ENCODE measurements at places on chromosomes 1 and 21. TPM values are rescaled to one million over a fixed set of nuclear protein-coding genes. Genes with fewer than 3 reads are reported as not detected.

- H3K4me3 ChIP-seq: no peak overlapping the region
- H3K27me3 ChIP-seq: no peaks in the 10 kb centered on the region
- H3K27ac ChIP-seq: no peak overlapping the region
- peaks cover 23% of the 10 kb centered on the region for H3K4me1 ChIP-seq
Measured at GRCh38 chr1:207698822-207699483, 52.9 kb upstream of the CD46 start.

DNA sequence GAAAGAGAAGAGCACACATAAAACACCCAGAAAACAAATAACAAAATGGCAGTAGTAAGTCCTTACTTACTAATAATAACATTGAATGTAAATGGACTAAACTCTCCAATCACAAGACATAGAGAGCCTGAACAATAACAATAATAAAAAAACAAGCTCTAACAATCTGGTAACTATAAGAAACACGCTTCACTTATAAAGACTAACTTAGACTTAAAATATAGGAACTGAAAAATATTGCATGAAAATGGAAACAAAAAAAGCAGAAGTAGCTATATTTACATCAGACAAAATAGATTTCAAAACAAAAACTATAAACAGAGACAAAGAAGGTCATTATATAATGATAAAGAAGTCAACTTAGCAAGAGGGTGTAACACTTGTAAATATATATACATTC is 83.1 kb upstream of the LYPLAL1 start:
- no peak for DNase-seq
- H3K27ac ChIP-seq: no peak overlapping the region
- H3K36me3 ChIP-seq: peaks cover 19% of the 10 kb centered on the region
- peaks cover 74% of the 10 kb centered on the region for H3K4me1 ChIP-seq
- H3K27me3 ChIP-seq: no peaks in the 10 kb centered on the region
- no peak overlapping the region for H3K4me3 ChIP-seq

GRCh38 chr1:232650418-232650817 is 20.5 kb upstream of the SIPA1L2 start:
- no peaks in the 10 kb centered on the region for H3K27me3 ChIP-seq
- H3K4me1 ChIP-seq: no peaks in the 10 kb centered on the region

- peak overlapping the region; percentile 79 for H3K27ac ChIP-seq
- peaks cover 62% of the 10 kb centered on the region for H3K4me1 ChIP-seq
- H3K27me3 ChIP-seq: no peaks in the 10 kb centered on the region
- peak; percentile 92 for DNase-seq
- H3K36me3 ChIP-seq: peaks cover 5% of the 10 kb centered on the region
Measured at GRCh38 chr1:243926803-243927245, 76.8 kb upstream of the AKT3 start.

C1orf210 gene
- total RNA-seq: not detected

DNA sequence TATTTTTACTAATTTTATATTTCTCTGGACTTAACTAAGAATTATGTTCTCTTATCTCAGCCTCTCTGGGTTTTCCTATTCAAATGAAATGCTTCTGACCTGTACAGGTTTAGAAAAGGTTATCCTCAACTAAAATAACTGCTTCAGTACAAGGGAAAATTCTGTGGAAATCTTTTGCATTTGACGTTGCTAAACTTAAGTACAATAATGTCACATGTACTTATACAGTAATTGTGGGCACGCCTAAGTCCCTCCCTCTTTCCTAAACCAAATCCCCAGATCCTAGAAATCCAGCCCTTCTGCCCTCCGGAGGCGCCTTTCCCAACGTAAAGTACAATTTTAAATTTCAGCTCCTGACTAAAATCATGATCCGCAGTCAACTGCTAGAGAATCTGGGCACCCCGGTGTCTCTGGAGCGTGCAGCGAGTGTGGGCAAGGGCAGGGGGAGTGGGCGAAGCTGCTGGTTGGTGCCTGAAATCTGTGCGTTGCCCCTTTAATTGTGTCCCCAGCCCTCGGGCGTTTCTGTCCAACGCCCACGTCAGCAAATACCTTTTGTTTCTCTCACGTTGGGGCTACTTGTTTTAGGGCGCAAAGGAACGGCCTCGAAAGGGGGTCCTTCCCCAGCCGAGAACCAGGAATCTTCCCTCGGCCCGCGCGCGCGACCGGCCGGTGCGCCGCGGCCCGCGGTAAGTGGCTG is at the start of gene ZBTB8A:
Gene ZBTB8A (plus strand): TSS at position 541 of the 697 bp plus-strand sequence. CDS start 53,505 bp downstream, outside the sequence.
- H3K27ac ChIP-seq: peak within 1 kb of the TSS; percentile 81
- H3K4me3 ChIP-seq: peak within 1 kb of the TSS; percentile 92
- H3K27me3 ChIP-seq: peaks cover 13% of the 10 kb centered on the region
- DNase-seq: peak; percentile 43

KCNAB2 gene
- 11.1 TPM for total RNA-seq

GRCh38 chr1:76891931-76892622 is 24.8 kb downstream of the ST6GALNAC5 start:
- H3K4me1 ChIP-seq: peaks cover 21% of the 10 kb centered on the region
- H3K27ac ChIP-seq: peak overlapping the region; percentile 14
- H3K36me3 ChIP-seq: no peaks in the 10 kb centered on the region
- H3K27me3 ChIP-seq: peaks cover 2% of the 10 kb centered on the region
- peak overlapping the region; percentile 8 for H3K4me3 ChIP-seq

FCRLB gene
- total RNA-seq: 4.0 TPM

GRCh38 chr21:45950740-45951515 is 30.6 kb upstream of the COL6A1 start:
- no peaks in the 10 kb centered on the region for H3K36me3 ChIP-seq
- DNase-seq: no peak
- H3K4me3 ChIP-seq: no peak overlapping the region
- H3K4me1 ChIP-seq: peaks cover 14% of the 10 kb centered on the region
- H3K27me3 ChIP-seq: peaks cover 24% of the 10 kb centered on the region

DNA sequence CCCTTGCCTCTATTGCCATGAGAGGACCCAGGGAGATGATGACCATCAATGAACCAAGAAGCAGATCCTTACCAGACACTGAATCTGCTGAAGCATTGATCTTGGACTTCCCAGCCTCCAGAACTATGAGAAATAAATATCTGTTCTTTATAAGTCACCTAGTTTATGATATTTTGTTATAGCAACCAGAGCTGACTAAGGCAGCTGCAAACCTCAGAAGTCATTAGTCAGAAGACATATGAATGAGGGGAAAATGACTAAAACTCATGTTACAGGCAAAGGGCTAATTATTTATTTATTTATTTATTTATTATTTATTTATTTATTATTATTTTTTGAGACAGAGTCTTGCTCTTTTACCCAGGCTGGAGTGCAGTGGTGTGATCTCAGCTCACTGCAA is 321.1 kb downstream of the TGFB2 start:
- peaks cover 1% of the 10 kb centered on the region for H3K27me3 ChIP-seq
- H3K4me1 ChIP-seq: peaks cover 30% of the 10 kb centered on the region
- H3K27ac ChIP-seq: no peak overlapping the region
- H3K36me3 ChIP-seq: no peaks in the 10 kb centered on the region

DNA sequence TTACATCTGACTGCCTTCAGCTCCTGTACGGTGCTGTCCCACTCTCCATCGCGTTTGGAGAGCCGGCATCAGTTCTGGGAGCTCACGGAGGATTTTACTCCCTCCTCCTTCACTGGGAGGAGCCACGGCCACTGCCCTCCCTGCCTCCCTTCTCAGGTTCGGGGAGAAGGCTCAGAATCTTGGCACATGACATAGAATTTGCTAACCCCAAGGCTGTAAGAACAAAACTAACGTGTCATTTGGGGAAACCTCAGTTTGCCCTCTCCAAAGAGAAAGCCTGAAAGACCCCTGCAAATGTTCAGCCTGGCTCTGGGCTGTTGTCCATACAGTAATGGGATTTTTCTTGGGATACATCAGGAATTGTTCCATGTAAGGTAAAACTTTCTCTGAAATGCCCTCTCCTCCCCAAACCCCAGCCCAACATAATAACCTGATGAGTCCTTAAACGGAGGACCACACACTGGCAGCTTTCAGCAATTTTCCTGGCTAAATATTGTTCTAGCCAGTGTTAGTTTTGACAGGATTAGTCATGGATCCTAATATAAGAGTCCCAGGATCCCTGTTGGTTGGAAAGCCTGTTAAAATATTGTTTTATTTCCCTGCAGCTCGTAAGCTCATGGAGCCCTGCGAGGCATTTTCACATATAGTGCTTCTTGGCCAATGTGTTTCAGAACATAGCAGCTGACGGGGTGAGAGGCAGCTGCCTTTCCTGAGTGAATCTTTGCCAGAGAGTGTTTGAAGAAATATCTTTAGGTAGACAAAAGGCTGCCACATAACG is 98.8 kb downstream of the RHOU start:
- peaks cover 6% of the 10 kb centered on the region for H3K27me3 ChIP-seq
- H3K27ac ChIP-seq: no peak overlapping the region
- no peaks in the 10 kb centered on the region for H3K4me1 ChIP-seq
- no peak for DNase-seq
- no peak overlapping the region for H3K4me3 ChIP-seq

- H3K27ac ChIP-seq: no peak overlapping the region
- no peaks in the 10 kb centered on the region for H3K36me3 ChIP-seq
- no peak overlapping the region for H3K4me3 ChIP-seq
- DNase-seq: no peak
Measured at GRCh38 chr1:165052431-165052830, 304.1 kb downstream of the LMX1A start.

DNA sequence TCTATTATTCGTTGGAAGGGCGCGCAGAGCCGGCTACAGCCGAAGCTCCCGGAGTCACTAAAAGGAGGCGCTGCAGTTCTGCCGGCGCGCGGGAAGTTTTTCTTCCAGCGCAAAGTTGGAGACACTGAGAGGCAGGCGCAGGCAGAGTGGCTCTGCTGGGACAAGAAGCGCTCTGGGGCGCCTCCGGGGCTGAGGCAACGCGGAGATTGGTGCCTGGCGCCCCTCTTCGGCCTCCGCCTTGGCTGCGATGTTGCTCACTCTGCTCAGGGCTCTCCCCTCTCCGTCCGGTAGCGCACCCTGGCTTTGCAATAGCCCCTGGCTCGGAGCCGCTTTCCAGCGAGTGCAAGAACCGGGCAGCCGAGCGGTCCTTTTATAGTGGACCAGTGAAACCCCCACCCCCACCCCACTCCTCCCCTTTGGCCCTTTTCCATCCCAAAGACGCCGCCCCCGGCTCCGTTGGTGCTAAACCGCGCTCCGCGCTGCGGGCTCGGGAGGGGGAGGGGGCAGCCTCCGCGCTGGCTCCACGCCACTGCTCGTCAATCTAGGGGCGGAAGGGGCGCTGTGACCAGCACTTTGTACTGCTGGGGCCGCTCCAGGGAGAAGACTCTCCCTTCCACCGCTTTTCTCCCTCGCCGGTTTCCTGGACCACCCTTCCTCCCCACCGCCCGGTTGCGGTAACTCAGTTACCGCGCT is at the start of gene ADAMTS1:
Gene ADAMTS1 (minus strand): TSS at position 344 of the 693 bp plus-strand sequence. CDS start 455 bp downstream, outside the sequence.
- peaks cover 39% of the 10 kb centered on the region for H3K36me3 ChIP-seq
- peak within 1 kb of the TSS; percentile 94 for H3K27ac ChIP-seq
- peaks cover 43% of the 10 kb centered on the region for H3K4me1 ChIP-seq
- H3K27me3 ChIP-seq: peaks cover 23% of the 10 kb centered on the region
- peak within 1 kb of the TSS; percentile 94 for H3K4me3 ChIP-seq

DNA sequence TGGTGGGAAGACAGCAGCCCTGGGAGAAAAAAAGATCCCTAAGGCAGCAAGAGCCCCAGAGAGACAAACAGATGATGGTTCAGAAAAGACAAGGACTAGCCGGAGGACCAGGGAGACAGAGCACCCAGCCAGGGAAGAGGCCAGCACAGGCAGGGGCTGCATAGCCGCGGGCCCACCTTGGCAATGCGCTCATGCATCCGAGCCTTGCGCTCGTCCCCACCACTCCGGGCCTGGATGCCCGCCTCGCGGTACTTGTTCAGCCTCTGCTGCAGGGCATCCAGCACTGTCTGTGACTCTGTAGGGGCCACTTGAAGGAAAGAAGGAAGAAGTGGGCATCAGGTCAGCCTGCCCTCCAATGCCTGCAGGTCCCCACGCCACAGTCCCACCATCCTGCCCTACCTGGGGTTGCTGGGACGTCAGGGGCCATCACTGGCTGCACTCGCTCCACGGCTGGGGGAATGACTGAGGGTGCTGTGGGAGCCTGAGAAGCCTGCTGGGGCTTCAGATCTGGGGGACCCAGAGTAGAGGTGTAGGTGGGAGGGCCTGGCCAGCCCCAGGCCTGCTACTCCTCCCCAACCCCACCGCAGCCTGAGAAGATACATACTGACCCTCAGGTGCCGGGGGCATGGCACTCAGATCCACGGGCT is 7.0 kb downstream of the CC2D1B start:
- no peak overlapping the region for H3K27ac ChIP-seq
- H3K4me1 ChIP-seq: 0 out of 2 replicates have a peak, but pooled peaks cover 1% of the 10 kb centered on the region
- H3K36me3 ChIP-seq: peaks cover 35% of the 10 kb centered on the region
- no peak for DNase-seq
- no peaks in the 10 kb centered on the region for H3K27me3 ChIP-seq
- H3K4me3 ChIP-seq: no peak overlapping the region

DNA sequence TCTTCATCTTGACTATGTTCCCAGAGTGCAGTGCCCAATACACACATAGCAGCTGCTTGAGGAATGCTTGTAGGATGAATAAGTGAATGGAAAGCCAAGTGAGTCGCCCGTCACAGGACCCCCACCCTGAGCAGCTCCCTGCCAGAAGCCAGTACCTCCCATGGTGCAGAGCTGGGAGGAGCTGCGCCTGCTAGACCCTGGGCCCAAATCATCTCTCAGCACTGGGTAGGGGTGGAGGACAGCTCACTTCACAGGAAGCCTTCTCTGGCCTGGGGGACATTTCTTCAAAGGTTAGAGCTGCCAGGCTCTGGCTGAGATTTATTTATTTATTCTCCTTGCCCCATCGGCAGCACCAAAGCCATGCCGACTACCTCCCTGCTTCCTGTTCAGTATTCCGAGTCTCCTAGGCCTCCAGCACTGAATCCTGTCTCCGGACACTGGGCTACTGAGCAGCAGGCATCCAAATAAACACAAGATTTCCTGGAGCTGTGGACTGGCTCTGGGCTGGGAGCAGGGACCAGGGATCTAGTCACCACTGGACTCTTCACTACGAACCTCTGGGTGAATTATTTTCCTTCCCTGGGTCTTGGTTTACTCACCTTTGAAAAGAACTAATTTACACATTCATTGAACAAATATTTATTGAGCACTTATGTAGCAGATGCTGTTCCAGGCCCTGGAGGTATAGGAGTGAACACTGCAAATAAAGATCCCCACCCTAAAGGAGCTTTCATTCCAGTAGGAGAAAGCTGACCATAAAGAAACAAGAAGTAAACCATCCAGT is 187.7 kb downstream of the TRABD2B start:
- H3K36me3 ChIP-seq: no peaks in the 10 kb centered on the region
- peaks cover 7% of the 10 kb centered on the region for H3K27me3 ChIP-seq
- DNase-seq: no peak
- no peak overlapping the region for H3K27ac ChIP-seq
- no peak overlapping the region for H3K4me3 ChIP-seq
- no peaks in the 10 kb centered on the region for H3K4me1 ChIP-seq

GRCh38 chr1:181812208-181812607 is 249.3 kb downstream of the ZNF648 start:
- no peaks in the 10 kb centered on the region for H3K27me3 ChIP-seq
- no peak overlapping the region for H3K4me3 ChIP-seq

GRCh38 chr1:59243550-59243949 is 53.3 kb upstream of the FGGY start:
- peaks cover 3% of the 10 kb centered on the region for H3K27me3 ChIP-seq
- no peak overlapping the region for H3K27ac ChIP-seq
- no peak for DNase-seq

GRCh38 chr1:242872521-242872920 is 348.0 kb upstream of the PLD5 start:
- H3K27ac ChIP-seq: no peak overlapping the region
- DNase-seq: no peak
- H3K4me3 ChIP-seq: no peak overlapping the region
- no peaks in the 10 kb centered on the region for H3K27me3 ChIP-seq

C1QA gene
- not detected for total RNA-seq

GBP5 gene
- total RNA-seq: not detected
